CD4-positive, alpha-beta T cell treated with Interleukin-17A for 4 hours (primary cell): ENCODE measurements at places on chromosomes 5 and 9.

DNA sequence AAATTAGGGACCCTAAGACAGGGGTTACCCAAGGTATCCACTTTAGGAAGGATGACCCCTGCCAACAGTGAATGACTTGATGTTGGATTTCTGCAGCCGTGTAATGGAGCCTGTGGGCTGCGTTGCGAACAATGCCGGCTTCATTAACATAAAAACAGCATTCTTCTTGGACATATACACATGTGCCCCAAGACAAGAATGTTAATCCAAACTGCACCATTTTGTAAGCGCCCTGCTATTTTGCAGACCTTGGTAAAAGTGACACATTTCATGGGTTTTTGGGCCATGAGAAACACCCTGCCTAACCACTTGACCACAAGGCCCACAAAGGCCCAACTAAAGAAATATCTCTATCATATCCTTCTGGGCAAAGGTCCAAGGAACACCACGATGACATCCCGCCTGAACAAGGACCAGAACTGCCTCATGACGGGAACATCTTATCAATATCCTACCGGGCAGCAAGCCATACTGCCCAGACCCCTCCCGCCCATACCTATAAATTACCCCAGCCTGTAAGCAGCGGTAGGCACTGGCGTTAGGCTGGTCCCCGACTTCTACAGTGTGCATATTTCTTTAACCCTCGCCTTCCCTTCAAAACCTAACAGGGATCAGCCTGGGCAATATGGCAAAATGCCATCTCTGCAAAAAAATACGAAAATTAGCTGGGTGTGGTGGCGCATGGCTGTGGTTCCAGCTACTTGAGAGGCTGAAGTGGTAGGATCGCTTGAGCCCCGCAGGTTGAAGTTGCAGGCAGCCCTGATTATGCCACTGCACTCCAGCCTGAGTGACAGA is 9.7 kb upstream of the PDCD1LG2 start:
- no peak for DNase-seq

- no peak for DNase-seq
Observed at GRCh38 chr5:129245489-129245888, 150.9 kb downstream of the ISOC1 start.

- no peak for DNase-seq
Observed at GRCh38 chr5:26881901-26882300, 156.5 kb downstream of the CDH9 start.

- no peak for DNase-seq
Observed at GRCh38 chr9:98360176-98360708, 104.8 kb upstream of the TBC1D2 start.

- no peak for DNase-seq
Observed at GRCh38 chr5:159218595-159219023, 9.3 kb upstream of the RNF145 start.

GRCh38 chr9:15178631-15179030 is 128.4 kb downstream of the TTC39B start:
- no peak for DNase-seq

DNA sequence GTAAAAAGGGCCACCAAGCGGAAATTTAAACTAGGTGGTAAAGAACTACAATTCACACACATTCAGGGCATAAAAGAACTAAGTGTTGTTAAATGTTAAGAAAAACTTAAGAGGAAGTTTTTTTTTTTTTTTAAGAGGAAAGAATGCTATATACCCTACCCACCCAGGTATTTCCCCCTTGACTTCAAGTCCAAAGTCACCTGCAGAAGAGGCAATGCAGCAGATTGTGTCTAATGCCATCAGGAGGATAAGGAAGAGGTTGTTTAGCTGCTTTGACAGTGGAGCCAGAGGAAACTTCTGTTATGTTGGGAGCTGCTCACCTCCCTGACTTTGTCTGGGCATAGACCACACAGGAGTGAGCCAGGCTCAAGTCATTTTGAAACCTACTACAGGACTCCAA is 69.2 kb downstream of the MPDZ start:
- no peak for DNase-seq
